CD4-positive, alpha-beta T cell treated with Interleukin-17A for 4 hours (primary cell): ENCODE measurements at places on chromosomes 11 and 22.

- peak; percentile 25 for DNase-seq
These were observed 2.3 kb upstream of the MALAT1 start for GRCh38 chr11:65496304-65497140.

- no peak for DNase-seq
These were observed 143.9 kb downstream of the INSC start for GRCh38 chr11:15258433-15259165.

GRCh38 chr11:116855413-116855812 is 18.0 kb upstream of the APOA1 start:
- DNase-seq: peak; percentile 43

DNA sequence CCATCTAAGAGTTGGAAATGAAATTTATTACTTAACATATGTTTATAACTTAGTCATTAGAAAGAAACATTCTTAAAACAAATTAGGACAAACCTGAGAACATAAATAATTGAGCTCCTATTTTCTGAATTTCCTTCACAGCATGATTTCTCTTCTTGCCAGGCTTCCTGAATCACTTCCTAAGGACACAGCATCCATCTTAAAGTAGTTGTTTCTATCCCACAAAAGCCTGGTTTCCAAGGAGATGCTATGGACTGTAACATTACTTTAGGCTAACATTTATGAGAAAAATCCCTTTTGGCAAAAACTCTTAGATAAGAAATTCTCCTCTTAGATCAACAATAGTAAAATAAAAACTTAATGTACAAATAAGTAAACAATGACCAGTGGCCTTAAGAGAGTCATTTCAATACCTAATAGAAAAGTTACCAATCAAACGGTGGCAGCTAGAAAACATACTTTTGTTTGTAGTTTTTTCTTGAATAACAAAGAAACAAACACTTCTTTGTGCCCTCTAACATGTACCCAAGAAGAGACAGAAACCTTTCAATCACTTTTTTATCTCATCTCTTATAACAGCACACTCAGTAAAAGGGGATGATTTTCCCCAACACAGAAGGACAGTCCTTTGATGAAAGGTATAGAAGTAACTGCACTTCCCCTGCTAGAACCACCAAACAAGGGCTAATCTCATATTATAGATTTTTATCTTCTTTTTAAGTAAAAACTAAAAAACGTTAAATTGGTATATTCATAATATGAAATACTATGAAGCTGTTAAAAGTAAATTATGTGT is 74.5 kb downstream of the TTC28 start:
- no peak for DNase-seq

GRCh38 chr11:19670030-19670791 is 42.4 kb upstream of the NAV2 start:
- no peak for DNase-seq

DNA sequence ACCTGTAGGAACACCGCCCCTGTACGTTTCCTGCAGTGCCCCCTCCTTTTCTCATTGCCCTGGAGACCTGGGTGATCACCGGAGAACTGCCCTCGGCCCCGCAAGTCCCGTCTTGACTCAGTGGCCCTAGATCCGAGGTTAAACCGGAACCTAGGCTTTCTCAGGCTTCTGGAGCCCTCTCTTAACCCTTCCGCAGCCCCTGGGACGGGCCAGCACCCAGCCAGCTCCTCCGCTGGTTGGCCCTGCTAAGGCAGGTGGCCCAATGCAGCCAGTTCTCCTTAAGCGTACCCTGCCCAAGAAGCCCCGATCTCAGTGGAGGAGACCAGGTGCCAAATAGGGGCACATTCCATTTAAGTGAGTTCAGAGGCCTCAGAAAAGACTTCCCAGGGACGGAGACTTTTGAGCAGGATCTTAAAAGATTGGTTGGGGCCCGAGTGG is 776 bp downstream of the NLRX1 start:
- no peak for DNase-seq

DNA sequence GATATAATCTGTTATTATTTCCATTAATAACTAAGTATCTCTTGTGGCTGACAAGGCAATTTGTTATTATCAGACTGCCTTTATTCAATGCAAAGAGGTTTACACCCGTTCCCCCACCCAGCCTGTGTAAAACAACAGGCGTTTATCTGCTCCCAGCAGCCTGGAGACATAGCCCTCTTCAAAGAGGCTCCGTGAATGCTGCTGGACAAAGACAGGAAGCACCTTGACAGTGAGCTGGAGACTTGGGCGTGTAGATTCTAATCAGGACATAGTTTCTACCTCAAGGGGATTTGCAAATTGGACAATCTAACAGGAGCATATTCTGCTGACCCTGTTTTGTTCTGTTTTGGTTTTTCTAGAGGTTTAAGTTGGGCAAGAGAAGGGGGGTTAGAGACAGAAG is 733.0 kb upstream of the KIRREL3 start:
- no peak for DNase-seq

DNA sequence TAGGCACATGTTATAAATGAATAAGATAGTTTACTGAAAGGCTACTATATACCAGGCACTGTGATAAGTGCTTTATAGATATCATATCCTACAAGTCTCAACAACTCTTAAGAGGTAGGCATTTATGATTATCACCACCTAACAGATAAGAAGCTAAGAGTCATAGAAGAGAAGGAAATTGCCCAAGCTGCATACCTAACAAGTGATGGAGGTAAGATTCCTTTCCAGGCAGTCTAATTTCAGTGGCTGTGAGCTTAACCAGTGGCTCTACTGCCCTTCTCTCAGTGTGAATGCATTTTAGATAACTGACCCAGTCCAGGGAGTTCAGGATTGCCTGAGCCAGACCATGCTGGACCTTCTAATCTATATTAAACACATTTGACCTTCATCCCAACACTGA is 39.2 kb downstream of the HEPHL1 start:
- no peak for DNase-seq

DNA sequence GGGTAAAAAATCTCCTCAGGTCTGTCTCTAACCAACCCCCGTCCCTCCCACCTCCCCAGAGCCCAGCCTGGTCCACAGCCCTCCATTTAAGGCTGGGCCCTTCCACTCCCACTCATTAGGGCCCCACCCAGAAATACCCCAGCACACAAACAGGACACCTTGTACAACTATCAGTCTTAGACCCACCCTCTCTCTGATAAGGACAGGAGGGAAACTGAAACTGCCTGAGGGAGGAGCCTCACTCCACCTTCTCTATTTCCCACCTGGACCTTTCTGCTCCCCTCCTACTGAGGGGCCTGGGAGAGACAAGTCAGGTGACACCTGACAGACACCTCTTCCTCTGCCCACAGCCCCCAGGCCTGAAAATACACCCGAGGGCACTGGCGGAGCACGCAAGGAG is 90.2 kb downstream of the PLEKHA7 start:
- DNase-seq: no peak

GRCh38 chr11:32256466-32256865 is 165.6 kb downstream of the RCN1 start:
- DNase-seq: no peak

GRCh38 chr22:39486951-39487825 is 14.9 kb upstream of the MIEF1 start:
- DNase-seq: no peak

DNA sequence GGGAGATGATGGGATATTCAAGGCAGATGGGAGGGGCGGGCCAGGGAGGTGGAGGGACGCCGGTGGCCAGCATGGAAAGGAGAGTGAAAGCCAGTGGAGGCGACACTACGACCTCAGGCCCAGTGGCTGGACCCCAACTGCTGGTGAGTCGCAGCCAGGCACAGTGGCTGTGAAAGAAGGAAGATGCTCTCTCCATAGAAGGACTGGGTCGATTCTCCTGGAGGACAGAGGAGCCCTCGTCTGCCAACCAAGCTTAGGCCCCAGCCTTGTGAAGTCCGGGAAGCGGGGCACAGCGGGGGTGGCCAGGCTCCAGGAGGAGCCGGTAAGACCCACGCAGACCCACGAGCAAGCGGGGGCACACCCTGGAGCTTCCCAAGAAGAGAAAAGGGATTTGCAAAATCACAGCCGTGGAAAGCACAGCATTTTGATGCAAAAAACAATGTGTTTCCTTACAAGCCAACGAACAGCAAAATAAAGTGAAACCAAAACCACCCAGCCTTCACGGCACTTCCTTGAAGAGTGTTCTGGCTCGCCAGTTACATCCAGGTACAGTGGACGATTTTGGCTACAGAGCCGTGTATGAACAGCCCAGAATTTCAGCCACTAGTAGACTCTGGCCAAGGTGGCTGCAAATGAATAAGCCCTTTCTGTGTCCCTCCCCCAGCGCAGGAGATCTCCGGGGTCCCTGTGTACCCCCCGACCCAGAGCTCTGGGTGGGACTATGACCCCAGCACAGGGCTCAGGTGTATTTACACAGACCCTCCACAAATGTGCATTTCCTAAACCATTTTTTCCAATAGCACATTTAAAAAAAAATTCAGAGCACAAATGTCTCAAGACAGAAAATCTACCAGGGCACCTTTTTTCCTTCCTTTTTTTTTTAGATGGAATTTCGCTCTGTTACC is 96.9 kb downstream of the TRMU start:
- peak; percentile 53 for DNase-seq

DNA sequence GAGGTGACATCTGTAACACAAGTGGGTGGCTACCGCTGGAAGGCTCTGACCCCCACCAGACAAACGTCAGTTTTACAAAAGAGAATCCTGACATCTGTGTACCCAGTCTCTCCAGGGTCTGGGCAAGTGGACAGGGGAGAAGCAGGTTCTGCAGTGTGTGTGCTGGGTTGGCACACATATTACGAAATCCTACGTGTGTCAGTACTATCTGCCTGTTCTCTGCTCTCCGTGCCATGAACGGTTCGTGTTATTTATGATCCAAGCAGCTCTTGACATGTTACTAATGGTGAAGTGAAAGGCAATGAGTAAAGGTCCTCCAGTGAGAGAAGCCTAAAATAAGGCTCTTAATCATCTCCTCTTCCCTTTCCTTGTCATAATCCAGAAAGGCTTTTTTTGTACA is 201.5 kb upstream of the MTMR2 start:
- no peak for DNase-seq

DNA sequence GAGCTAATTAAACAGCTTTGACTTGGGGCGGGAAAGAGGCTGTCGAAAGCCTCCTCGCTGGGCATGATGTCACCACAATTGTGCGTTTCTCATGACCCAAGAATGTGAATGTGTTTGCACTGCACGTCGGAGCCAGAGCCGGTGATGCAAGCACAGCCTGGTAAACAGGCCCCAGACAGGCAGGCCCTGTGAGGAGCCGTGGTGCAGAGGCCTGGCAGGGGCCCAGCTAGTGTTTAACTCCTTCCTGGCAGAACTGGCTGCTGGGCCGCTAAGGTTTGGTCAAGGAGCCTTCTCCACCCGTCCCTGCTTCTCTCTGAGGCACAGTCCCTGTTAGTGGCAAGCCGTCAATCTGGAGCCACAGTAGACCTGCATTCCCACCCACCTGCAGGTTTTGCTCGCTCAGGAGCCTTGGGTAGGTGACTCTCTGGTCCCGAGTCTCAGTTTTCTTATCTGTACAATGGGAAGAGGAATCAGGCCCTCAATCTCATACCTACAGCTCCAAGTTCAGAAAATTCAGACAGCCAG is 25.4 kb upstream of the SMTN start:
- DNase-seq: no peak

- no peak for DNase-seq
These were observed 133.0 kb downstream of the ATG16L2 start for GRCh38 chr11:72947229-72947628.

GRCh38 chr11:115652094-115652493 is 147.9 kb upstream of the CADM1 start:
- no peak for DNase-seq

DNA sequence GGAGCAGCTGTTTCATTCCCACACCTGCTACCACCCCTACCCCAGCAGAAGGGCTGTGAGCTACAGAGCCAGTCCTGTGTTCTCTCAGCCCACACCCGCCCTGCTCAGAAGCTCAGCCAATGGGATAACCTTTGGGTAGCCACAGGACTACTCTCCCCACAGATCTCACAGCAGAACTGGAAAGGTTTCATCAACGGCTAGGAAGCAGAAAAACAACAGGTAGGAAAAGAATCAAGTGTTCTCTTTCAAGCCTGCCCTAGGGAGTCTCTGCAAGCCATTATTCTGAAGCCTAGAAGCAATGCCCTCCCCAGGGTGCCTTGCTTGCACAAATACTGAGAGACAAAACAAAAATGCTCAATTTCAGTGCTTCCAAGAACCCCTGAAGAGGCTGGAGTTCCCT is 77.2 kb downstream of the TMPRSS5 start:
- no peak for DNase-seq

GRCh38 chr11:118411530-118411929 is 10.1 kb downstream of the ATP5MG start:
- no peak for DNase-seq

GRCh38 chr11:122633219-122633829 is 22.2 kb upstream of the UBASH3B start:
- peak; percentile 33 for DNase-seq

DNA sequence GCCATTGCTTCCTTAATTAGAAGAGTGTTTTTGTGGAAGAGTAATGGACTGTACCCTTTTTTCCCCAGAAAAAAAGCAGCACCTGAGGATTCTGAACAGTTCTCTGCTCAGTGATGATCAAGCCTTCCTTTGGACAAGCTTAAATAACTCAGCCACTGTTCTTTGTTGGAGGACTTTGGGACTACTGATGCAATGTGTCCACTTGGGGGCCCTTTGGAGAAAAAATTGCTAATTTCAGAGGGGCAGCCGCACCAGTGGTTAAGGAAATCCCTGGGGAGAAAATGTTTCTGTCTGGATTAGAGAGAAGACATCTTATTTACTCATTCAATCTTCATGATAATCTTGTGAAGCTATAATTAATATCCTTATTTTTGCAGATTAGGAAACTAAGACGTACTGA is 5.3 kb upstream of the KMT2A start:
- no peak for DNase-seq

GRCh38 chr22:30247974-30248373 is 1.4 kb upstream of the LIF start:
- no peak for DNase-seq

DNA sequence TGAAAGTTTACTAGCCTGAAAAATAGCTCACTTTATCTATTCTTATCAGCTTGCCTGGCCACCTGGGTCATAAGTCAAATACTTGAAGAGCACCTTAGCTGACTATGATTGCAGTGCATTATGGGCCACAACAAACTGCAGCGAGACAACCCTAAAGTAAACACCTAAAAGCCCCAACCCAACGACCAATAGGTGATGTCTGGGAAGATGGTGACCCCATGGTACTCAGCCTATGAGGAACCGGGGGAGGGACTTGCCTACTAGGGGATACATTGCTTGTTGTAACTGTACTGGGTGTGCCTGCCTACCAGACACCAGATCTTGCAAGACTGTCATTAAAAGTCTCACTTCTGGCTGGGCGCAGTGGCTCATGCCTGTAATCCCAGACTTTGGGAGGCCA is 35.6 kb upstream of the APOBEC3A start:
- DNase-seq: no peak

- DNase-seq: no peak
These were observed 155.2 kb downstream of the TRIM29 start for GRCh38 chr11:119982517-119983239.

DNA sequence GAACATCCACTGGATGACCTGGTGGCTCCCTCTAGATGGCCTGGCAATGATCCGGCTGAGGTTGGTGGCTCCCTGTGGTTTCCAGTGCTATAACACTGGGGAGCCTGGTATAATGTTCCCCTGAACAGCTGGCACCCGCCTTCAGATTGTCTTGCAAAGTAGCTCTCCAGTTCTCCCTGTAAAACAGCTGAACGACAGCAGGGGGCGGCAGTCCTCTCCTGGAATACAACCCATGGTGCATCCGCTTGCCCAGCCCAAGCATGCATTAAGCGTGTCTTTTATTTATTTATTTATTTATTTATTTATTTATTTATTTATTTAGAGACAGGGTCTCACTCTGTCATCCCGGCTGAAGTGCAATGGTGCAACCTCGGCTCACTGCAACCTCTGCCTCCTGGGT is 258.9 kb downstream of the BUD13 start:
- no peak for DNase-seq

GRCh38 chr11:100557830-100558611 is 129.1 kb upstream of the ARHGAP42 start:
- DNase-seq: no peak
